ENCODE measurements at places on chromosomes 3 and 15.
A peak's percentile ranks its signal among the peaks of the same experiment; 100 is the strongest.

DNA sequence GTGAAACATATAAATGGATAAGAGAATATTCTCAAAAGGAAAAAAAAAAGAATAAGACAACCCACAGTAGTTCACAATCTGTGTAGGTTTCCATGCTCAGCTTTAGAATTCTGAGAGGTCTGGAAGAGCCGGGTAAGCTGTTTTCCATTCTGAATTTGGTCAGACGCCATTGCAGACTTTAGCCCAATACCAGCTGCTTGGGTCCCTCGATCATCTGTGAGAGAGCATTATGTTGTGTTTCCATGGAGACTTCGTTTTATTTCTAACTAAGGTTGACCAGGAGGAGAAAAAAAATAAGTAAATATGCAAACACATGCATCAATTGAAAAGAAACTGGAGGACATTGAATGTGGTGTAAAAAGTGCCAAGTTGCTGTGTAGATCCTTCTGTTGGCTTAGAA lies 25.5 kb downstream of the KCNAB1 start:
- no peak for DNase-seq

DNA sequence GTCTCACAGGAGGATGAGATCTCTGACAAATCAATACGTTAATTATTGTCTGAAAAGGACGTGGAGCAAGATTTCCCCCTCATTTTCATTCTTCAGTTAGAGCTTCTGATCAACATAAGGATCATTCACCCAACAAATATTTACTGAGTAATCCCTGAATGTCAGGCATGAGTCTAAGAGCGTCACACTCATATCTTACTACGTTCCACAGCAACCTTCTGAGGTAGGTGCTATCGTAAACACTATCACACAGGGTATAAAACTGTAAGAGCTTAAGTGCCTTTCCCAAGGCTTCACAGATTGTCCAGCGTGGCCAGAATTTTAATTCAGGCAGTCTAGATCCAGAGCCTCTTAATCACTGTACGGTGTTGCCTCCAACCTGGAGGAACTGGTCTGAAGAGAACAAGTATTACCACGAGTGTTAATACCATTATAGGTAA lies 10.6 kb upstream of the TM4SF1 start:
- DNase-seq: no peak

GRCh38 chr3:179713643-179714090 lies 60.8 kb downstream of the USP13 start:
- no peak for DNase-seq

- DNase-seq: peak; percentile 60
Observed at GRCh38 chr15:39084674-39085530, 496.0 kb upstream of the THBS1 start.

- no peak for DNase-seq
Observed at GRCh38 chr15:88542342-88542733, 4.1 kb downstream of the DET1 start.

DNA sequence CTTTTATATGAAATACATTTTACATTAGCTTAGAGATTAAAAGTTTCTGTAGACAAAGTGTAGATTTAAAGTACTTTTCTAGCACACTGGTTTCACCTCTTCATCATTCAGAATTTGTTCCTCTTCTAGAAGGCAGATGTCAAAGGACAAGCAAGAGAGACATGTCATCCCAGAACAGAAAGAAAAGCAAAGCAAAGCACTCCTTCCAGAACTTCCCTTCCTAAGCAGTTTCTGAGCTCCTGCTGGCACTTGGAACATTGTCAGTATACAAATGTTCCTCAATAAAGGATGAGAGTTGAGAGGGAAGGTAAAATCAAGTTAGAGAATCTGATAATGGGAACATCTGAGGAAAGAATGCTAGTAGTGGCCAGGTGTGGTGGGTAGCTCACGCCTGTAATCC lies 26.2 kb downstream of the TMOD3 start:
- DNase-seq: no peak

- no peak for DNase-seq
Observed at GRCh38 chr15:36136049-36136448, 443.4 kb upstream of the CDIN1 start.

DNA sequence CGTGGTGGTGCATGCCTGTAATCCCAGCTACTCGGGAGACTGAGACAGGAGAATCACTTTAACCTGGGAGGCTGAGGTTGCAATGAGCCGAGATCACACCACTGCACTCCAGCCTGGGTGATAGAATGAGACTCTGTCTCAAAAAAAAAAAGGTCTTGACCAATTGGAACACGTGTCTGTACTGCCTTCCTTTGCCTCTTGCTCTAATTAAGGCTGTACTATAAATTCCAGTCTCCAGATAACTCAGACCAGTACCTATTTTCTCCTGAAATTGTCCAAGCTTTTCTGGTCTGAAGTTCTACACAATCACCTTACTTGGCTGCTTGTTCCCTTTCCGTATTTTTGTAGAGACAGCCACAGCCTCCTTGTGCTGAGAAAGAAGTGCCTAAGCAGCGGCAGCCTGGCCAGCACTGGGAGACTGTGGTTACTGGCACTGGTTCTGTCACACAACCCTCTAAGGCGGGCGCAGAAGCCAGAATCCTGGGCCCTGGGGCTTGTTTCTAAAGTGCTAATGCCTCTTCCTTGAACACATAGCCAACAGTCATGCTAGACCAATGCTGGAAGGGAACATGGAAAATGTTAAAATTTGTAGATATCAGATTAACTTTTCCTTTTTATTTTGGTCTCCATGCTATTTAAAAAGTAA lies 6.2 kb upstream of the CEP70 start:
- DNase-seq: no peak

DNA sequence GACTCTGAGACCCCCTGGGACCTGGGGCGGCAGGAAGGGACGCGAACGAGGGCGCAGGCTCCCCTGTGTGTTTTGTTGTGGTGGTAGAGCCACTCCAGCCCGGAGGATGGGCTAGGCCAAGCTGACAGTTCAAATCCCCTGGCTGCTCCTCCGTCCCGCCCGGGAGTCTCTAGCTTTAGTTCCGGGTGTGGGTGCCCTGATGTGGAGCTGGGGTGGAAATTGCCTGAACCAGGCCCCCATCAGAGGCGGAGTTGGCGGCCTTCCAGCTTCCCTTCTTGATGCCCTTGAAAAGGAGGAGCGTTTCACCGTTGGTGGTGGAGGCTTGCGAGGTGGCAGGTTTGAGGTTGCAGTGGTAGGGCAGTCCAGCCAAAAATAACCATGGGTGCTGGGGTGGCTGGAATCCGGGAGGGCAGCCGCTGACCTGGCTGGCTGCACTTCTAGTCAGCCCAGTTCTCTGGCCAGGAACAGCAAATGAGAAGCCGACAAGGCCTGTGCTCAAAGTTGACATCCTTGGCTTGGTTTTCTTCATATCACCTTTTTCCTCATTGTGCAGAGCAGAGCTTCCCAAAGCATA lies 817 bp downstream of the CLK3 start:
- peak; percentile 94 for DNase-seq

GRCh38 chr3:80238152-80238551 lies 470.4 kb upstream of the ROBO1 start:
- DNase-seq: no peak

All from HL-60 (cell line).